ENCODE measurements at places on chromosomes 1 and 21.

DNA sequence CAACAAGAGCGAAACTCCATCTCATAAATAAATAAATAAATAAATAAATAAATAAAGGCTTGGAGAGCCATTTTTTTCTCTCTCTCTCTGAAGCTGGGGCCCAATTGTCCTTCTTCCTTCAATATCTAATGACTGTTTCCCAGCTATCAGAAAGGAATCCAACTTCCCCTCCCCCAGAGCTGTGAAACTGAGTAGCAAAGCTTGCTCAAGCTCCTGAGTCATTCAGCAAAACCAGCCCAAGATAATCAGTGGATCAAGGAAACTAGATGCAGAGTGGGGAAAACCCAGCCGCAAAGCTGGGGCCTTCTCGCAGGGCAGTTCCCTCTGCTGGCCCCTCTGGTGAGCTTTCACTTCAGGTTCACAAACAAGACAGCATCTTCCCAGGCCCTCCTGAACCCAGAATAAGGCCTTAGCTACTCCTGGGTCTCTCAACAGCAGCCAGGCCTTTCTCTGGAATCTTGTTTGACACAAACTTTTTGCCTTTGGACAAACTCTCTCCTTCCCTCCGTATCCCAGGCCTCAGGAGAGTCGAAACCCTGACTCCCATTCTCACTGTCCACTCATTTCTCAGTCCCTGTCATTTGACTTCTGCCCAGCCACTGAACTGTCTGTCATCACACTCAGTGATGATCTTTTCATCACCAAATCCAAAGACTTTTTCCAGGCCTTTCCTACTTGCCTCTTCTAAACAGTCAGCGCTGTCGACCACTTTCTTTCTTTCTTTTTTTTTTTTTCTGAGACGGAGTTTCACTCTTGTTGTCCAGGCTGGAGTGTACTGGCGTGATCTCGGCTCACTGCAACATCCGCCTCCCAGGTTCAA lies 18.0 kb upstream of the PTP4A2 start:
- DNase-seq, result peak; percentile 81

GRCh38 chr1:183810121-183810520 lies 5.2 kb downstream of the RGL1 start:
- no peak for DNase-seq

DNA sequence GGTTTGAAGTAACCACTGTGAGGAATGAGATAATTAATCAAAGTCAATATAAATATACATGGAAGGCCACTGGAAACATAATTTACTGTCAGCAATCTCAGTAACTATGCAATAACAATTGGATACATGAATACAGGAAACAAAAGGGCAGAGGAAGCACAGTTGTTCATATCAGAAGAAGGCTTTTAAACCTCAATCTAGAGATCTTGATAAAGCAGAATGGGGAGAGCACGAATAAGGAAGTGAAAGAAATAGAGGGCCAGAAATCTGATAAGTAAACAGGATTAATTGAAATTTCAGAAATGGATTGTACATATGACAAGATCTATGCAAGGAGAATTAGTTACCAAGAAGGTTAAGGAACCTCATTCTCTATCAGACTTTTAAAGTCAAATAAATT lies 93.0 kb downstream of the EVI5 start:
- DNase-seq, result no peak

DNA sequence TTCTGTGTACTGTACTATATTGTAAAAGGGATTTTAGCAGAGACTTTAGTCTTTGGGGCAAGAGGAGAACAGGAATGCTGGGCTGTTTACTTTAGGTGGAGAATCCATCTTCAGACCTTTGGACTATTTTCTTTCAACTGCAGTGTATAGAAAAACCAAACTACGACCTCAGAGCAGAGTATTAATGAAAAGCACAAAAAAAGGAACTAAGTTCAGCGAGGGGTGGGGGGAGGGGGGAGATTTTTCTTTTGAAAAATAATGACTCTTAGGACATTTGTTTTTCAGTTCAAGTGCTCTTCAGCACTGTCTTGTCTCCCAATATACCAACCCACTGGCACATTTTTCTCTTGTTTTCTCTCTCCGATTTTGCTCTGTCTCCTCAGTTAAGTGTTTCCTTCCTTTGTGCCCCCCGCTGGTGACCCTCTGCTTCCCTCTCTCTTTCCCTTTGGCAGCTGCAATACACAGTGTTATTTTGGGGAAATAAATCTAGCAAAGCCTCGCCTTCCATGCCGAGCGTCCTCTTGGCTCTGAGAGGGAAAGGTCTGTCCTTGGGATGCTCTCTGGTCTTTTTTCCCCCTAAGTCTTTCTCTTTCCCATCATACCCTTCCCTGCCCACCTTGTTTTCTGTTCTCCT lies 44.8 kb downstream of the ACP6 start:
- DNase-seq, result no peak

GRCh38 chr1:36533897-36534296 lies 51.2 kb upstream of the CSF3R start:
- DNase-seq, result no peak

DNA sequence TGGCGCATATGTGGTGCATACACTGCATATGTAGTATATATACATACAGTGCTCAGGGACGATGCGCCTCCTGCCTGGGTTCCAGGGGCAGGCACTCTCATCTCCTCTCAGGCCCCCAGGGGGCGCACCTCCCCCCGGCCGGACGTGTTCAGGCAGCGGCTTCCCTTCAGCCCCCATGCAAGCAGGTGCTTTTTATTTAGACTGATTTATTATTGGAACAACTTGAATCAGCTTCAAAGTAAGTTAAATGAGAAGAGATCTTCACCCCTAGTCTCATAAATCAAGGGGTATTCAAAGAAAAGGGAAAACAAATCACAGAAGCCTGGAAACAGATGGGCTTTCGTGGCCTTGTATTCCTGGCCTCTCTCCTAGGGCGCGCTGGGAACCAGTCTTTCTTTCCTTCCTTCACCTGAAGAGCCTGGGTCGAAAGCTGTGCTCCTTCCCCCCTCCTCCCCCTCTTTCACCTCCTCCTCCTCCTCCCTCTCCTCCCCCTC lies 64.6 kb downstream of the UBIAD1 start:
- DNase-seq, result no peak

GRCh38 chr1:68904477-68904876 lies 407.6 kb upstream of the DEPDC1 start:
- DNase-seq, result no peak

- DNase-seq, result no peak
Observed at GRCh38 chr1:80632284-80632683, 1168.5 kb upstream of the ADGRL2 start.

DNA sequence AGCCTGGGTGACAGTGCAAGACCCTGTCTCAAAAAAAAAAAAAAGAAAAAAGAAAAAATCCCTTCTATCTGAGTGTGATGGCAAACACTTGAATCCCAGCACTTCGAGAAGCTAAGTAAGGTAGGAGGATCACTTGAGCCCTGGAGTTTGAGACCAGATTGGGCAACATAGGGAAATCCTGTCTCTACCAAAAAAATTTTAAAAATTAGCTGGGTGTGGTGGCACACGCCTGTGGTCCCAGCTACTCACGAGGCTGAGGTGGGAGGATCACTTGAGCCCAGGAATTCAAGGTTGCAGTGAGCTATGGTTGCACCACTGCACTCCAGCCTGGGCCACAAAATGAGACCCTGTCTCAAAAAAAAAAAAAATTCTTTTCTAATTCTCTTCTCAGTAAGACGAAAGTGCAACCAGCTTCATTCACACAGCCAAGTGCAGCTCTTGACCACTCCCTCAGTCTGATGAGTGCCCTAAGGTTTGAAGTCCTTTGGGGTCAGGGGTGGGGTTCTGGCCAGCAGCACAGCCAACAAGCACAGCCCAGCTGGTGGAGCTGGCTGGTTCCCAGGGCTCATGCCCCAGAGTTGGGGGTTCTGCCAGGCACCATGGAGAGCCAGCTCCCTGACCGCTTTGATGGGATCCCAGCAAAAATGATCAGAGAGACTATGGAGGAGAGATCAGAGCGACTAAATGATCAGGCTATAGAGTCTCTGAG lies 8.0 kb downstream of the SLC2A5 start:
- no peak for DNase-seq

- DNase-seq, result no peak
Observed at GRCh38 chr1:108154314-108154713, 45.8 kb downstream of the SLC25A24 start.

- DNase-seq, result no peak
Observed at GRCh38 chr1:219367496-219367895, 193.8 kb downstream of the LYPLAL1 start.

- no peak for DNase-seq
Observed at GRCh38 chr1:65681096-65681495, 111.6 kb upstream of the PDE4B start.

DNA sequence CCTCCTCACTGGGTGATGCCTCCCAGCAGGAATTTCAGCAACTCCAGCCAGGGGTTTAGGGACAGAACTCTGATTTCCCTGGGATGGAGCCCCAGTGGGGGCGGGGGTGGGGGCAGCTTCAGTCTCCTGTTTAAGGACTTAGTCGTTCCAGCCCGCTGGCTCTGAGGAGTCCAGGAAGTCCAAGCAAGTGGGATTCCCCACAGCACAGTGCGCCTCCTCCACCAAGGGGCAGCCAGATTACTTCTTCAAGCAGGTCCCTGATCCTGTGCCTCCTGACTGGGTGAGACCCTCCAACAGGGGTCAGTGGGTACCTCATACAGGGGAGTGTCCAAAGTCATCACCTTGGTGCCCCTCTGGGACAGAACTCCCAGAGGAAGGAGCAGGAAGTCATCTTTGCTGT lies 1438.4 kb upstream of the B3GALT2 start:
- DNase-seq, result no peak

DNA sequence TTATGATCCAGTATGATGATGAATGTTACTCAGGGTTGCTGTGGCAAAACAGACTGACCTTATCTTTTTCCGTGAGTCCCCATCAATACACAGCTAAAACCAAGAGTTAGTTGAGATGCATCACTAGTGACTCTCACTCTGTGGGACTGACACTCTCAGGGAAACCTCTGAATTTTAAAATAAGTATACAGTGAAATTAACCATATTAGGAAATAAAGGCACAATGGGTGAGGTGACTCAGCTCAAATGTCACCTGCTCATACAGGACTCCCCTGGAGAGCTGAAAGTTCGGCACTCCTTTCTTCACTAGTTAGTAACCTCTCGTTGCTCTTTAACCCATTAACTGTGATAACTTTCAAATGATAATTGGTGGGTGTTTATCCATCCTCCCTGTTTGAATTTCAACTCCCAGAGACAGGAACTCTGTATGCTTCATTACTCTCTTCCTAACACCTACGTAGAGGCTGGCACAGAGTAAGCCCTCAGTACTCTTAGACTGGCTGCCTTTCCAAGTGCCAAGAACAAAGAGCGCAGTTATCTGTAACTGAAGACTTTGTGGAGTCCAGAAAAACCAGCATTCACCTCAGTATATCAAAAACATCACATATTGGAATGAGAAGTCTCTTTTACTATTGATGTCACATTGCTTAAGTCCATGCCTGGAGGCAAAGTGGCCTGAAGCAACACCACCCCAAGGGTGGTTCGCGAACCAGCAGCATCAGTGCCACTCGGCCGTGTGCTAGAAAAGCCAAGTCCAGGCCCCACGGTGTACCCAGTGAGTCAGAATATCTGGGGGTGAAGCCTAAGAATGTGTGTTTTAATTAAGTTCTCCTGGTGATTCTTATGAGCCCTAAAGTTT lies 91.1 kb downstream of the NIBAN1 start:
- DNase-seq, result no peak

DNA sequence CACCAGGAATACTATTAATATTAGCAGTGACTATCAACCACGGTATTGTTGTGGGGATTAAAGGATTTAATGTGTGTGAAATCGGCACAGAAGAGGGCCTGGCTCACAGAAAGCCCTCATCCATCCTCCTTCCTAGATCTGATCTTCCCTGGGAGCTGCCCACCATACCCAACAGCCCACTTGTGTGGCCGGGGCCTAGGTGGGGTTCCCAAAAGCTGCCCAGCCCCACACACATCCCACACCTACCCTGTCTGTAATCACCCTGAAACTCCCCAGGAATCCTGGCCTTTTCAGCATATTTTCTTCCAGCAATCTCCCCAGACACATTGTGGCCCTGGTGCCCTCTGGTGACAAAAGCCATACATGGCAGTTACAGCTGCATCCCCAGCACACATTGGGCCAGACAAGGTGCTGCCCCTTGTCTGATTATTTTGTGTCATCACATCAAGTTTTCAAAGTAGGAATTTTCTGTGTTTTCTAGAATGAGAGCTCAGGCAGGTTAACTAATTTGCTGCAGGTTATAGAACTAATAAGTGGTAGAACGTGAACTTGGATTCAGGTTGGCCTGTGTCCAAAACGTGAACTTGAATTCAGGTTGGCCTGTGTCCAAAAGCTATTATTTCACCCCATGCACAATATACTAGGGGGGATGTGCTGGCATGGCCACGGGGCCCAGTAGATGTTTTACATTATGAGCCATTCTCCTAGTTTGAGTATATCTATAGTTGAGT lies 5.3 kb upstream of the SLC6A9 start:
- DNase-seq, result peak; percentile 69

GRCh38 chr1:16443975-16444770 lies 3.6 kb downstream of the NECAP2 start:
- DNase-seq, result no peak

DNA sequence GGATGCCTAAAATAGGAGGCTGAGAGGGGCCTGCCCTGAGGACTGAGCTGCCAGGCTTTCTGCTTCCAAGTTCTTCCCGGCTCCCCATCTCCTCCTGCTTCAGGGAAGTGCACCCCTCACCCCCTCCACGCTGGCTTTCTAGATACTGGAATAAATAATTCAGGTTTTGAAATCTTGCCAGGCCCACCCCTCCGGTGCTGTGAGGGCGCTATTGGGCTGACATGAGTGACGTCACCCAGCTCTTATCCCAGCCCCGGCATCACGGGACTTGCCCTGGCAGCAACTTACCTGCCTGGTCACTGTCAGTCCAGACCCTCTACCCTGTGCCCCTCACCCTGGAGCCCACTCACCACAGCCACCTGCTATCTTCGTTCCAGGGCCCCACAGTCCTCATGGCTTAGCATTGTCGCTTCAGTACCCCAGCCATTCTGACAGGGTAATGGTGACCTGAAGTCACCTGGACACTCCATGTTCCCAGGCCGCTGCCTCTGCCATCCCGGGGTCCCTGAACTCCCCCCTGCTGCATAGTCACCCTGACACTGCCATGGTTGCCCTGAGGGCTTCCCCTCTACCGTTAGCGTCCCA lies 819 bp upstream of the GPR3 start:
- peak; percentile 68 for DNase-seq

GRCh38 chr1:59871746-59872145 lies 54.8 kb downstream of the CYP2J2 start:
- no peak for DNase-seq

DNA sequence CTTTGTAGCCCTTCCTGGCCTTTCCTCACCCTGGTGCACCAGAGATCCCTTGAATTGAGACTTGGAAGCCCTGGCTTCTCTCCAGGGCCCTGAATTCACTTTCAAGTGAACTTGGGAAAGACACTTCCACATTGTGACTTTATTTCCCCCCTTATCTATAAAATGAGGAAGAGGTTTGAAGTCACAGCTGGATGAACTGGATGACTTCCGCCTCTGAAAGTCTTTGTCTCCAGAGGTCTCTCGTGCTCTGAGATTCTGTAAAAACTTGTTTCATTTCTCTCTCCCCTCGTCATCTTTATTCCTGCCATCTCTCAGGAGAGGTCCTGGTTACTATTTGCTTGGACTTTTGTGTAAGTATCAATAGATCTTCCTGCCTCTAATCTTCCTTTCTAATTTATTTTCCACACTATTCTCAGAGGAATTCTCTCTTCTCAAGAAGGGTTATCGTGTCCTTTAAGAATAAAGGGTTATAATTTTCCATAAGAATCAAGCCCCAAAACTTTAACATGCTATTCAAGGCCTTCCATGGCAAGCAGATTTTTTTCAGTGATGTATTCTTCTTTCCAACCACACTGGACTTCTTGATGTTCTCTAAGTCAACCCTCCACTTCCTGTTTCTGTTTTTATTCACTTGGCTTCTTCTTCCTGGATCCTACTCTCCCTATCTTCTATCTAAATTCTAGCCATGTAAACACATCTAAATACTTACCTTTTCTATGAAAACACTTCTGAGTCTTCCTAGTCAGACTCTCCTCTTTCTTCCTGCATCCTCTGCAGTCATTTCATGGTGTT lies 6.5 kb upstream of the RPTN start:
- no peak for DNase-seq
